ENCODE measurements at places on chromosomes 7 and 10.

DNA sequence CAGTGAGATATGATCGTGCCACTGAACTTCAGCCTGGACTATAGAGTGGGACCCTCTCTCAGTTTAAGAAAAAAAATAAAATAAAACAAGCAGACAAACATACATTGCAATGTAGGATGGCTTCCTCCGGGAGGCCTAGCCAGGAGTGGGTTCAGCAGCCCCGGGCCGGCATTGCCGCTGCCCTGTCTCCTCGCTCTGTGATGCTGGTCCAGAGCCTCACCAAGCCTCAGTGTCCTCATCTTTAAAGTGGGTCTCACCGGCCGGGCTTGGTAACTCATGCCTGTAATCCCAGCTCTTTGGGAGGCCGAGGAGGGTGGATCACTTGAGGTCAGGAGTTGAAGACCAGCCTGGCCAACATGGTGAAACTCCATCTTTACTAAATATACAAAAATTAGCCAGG, 71.6 kb downstream of the PTPRE start:
- no peak for DNase-seq

GRCh38 chr7:18579698-18580097, 84.1 kb downstream of the HDAC9 start:
- DNase-seq, result no peak

- DNase-seq, result no peak
Measured at GRCh38 chr7:99372275-99373090, 2.0 kb upstream of the ARPC1B start.

GRCh38 chr7:54292171-54292925, 249.8 kb upstream of the VSTM2A start:
- no peak for DNase-seq

- DNase-seq, result no peak
Measured at GRCh38 chr10:115409347-115409746, 316.2 kb downstream of the ATRNL1 start.

GRCh38 chr7:35030848-35031247, 6.4 kb downstream of the DPY19L1 start:
- no peak for DNase-seq

DNA sequence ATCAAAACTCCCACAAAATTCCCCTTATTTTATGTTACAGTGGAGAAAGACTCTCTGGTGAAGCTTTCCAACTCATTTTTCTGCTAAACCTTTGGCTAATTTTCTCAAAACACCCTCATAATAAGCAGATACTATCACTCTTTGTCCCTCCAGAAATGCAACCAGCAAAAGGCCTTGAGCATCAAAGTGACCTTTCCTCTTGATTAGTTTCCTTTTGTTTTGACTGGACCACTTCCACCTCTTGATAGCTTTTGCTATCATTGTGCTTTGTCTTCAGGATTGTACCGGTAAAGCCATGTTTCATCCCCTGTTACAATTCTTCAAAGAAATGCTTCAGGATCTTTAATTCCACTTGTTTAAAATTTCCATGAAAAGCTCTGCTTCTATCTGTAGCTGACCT, 115.1 kb upstream of the SLC13A1 start:
- no peak for DNase-seq
